Stimulated activated memory B cell treated with anti-CD40 and anti-IgM and Interleukin-4, amounts not matched to agents 10 μg/mL and 1 μg/mL and 100 μg/mL, for 72 hours (primary cell): ENCODE measurements at places on chromosomes 7 and 10.
A peak's percentile ranks its signal among the peaks of the same experiment; 100 is the strongest.

DNA sequence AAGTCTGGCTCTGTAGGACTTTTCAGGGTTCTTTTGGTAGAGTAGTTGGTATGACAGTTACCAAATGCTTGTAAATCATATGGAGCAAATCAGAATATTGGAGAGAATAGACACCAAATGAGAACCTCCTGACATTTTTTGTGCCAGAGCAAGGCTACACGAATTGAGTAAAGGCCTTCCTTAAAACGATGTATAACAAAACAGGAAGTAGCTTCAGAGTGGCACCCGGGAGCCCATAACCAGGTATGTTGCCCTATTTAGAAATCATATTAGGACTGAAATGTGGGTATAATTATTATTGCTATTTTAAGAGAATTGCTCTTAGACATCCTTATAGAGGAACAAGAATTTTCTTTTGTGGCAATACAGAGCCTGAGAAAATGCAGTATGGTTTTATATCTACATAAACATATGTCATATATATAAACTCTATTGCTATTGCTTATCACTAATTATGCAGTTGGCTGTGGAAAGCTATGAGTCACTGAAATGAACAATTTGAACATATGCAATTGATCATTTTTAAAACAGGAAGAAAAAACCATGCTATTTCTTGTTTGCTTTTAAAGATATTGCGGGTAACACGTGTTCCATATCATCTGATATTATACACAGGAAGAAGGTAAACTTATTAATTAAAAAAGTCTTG is 197.4 kb upstream of the MTPN start:
- no peak for ATAC-seq

DNA sequence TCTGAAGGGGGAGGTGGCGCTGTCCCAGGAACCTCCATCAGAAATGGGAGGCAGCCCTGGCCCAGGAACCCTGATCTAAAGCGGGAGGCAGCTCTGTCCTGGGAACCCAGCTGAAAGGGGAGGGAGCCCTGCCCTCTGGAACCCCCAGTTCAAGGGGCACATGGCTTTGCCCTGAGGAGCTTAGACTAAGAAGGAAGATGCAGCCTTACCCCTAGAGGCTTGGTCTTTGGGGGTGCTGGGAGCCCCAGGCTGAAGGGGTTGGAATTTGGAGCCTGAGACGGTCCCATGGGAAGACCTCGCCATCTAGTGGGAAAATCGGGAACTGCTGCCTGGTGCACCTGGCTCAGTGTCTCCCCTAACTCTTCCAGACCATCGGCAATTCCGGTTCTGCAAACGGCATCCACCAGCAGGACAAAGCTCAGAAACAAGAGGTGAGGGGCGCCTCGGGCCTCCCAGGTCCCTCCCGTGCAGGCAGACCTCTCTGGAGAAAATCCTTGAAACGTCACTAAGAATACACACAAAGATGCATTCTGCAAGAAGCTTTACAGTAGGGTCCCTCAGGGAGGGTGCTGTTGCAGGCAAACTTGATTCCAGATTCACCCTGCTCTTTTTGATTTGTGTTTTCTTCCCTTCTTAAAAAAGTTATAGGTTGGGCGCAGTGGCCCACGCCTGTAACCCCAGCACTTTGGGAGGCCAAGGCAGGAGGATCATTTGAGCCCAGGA is 52.4 kb upstream of the GTF2IRD1 start:
- peak; percentile 60 for ATAC-seq

- no peak for ATAC-seq
These were observed 57.3 kb downstream of the MAPK8 start for GRCh38 chr10:48363617-48364355.

DNA sequence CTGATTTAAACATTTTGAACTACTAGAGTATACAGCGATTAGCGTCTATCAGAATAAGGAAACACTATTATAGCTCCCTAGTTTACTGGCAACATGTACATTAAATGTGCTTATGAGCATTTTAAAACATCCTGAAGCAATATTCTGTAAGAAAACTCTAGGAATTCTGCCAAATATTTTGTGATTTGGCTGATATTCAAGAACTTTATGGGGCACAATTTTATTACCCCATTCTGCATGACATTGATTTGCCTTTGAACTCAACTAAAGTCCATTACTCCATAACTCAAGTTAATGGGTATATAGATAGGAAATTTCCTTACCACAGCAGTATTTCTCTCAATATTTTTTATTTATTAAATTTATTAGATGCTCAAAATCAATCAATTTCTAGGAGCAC is 369.9 kb upstream of the KCND2 start:
- ATAC-seq: no peak

DNA sequence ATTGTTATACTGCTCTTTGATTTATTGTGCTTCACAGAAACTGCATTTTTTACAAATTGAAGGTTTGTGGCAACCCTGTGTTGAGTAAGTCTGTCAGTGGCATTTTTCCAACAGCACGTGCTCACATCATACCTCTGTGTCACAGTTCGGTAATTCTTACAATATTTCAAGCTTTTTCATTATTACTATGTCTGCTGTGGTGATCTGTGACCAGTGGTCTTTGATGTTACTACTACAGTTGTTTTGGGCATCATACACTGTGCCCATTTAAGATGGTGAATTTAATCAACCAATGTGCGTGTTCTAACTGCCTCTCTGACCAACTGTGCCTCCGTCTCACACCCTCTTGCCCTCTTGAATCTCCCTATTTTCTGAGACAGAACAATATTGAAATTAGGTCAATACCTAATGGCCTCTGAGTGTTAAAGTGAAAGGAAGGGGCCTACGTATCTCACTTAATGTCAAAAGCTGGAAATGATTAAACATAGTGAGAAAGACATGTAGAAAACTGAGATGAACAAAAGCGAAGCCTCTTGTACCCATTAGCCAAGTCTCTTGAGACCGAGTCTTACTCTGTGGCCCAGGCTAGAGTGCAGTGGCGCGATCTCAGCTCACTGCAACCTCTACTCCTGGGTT is 20.2 kb upstream of the ASL start:
- ATAC-seq: peak; percentile 66

GRCh38 chr7:99194301-99194700 is 13.6 kb downstream of the KPNA7 start:
- ATAC-seq: no peak

DNA sequence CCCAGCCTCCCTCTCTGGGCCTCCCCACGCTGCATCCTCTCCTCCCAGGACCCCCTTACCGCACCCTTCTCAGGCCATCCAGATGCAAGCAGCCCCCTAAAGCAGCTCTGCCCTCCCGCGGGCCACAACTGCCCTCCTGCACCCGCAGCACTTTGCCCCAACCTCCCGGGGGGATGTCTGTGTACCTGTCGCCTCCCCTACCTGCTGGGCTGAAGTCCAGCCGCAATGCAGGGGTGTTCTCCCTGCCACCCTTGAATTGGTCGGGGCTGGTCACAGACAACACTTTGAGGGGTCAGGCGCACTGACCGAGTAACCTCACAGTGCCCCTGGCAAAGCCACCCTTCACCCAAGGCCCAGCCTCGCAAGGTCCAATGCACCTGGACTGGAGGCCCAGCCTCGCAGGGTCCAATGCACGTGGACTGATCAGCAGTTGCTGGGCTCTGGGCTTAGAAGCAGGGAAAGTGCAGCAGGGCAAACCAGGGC is 8.3 kb upstream of the CALML5 start:
- ATAC-seq: peak; percentile 9

- no peak for ATAC-seq
These were observed 45.7 kb downstream of the VAX1 start for GRCh38 chr10:117092386-117092785.

- ATAC-seq: no peak
These were observed 64.7 kb upstream of the AOAH start for GRCh38 chr7:36788825-36789470.

GRCh38 chr7:44158873-44159631 is 17.9 kb upstream of the MYL7 start:
- ATAC-seq: no peak

DNA sequence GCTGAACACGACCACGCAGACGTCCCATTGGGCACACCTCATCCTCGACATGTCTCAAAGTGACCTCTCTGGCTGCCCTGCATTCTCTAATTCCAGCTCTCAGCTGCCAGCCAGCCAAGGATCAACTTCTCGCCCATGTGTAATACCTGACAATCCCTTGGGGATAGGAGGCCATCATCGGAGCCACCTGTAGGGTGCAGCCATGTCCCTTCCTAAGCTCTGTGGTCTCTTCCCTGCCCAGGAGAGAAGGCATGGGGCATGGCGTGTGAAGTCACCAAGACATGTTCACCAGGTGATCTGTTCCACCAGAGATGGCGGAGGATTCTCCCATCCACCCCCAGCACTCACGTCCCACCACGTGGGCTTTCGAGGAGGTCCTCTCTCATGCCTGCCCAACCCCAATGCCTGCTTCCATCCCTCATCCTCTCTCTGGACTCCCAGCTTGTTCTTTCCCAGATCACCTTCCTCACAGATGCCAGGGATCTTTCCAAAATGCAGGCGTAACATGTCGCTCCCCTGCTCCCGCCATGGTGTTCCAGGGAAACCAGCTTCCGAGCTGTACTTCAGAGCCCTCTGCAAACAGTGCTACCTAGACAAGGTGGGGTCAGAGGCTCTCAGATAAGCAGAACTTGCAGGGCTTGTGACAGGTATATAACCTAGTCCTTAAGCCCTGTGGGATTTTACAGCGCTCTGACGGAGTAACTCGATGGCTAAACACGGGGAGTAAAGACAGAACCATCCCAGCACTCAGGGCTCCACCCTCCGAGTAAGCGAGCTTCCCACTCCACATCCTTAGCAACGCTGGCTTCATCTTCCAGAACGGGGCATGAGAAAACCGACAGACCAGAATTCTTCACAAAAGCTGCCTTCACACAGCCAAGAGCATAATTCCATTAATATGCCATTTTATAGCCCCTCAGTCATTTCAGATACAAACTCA is 41.1 kb downstream of the BRI3 start:
- no peak for ATAC-seq

DNA sequence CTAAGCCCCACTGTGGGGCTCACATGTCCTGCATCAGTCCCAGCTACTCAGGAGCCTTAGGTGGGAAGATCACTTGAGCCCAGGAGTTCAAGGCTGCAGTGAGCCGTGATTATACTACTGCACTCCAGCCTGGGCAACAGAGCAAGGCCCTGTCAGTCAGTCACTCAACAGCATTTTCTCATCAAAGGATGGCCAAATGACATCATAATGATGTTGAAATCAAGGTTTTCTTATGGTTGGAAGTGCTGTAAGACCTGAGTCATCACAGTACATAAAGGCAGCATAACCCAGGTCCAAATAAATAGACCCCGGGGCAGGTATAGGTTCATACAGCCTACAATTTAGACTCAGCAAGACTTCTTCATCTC is 341.1 kb downstream of the PARD3 start:
- no peak for ATAC-seq

DNA sequence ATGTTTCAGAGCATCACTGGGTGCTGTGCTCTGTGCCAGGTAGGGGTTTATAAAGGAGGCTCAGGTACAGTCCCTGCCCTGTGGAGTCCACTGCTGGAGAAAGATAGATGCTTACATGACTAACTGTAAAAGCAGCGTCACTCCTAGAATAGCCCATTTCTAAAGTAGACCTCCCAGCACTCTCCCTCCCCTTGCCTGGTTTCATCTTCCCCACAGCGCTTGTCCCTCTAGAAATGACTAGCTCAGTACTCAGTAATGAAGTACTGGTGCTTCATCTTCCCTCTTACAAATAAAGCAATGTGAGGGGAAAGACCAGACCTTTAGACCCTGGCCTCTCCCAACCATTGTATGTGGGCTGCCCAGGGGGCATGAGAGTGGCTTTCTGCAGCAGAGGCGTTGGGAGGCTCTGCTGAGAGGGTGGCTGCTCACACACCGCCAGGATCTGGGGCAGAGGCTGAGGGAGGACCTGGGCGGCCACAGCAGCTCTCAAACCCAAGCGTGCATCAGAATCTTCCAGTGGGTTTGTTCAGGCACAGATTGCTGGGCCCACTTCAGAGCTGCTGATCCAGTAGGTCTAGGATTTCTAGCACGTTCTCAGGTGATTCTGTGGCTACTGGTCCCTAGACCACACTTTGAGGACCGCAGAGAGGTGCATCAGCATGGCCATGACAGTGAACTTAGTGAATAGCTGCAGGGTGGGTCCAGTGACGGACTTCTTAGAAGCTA is 110.3 kb upstream of the ANLN start:
- peak; percentile 68 for ATAC-seq

- ATAC-seq: no peak
These were observed 21.1 kb downstream of the PON1 start for GRCh38 chr7:95303013-95303905.

- ATAC-seq: no peak
These were observed 79.5 kb upstream of the FAM20C start for GRCh38 chr7:112881-113280.

- peak; percentile 3 for ATAC-seq
These were observed 417.9 kb downstream of the RPS24 start for GRCh38 chr10:78451592-78451991.

DNA sequence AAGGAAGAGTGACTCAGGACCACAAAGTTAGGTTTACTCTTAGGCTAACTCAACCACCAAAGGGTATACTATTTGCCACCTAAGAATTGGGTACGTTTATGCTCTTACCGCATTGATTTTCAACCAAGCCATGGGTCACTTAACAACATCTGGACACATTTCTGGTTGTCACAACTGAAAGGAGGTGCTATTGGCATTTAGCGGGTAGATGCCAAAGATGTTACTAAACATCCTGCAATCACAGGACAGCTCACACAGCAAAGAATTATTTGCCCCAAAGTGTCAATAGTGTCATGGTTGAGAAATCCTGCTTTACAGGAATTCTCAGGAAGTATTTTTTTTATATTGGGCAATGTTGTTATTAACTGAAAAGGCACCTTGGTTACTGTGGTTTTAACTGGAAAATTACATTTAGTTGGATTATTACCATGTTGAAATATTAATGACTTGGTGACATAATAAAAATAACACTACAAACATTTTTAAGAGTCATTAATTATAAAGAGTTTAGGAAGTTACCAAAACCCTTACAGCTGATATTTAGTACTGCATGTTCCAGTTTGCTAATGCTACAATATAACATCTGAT is 185.0 kb upstream of the TMEM196 start:
- no peak for ATAC-seq

DNA sequence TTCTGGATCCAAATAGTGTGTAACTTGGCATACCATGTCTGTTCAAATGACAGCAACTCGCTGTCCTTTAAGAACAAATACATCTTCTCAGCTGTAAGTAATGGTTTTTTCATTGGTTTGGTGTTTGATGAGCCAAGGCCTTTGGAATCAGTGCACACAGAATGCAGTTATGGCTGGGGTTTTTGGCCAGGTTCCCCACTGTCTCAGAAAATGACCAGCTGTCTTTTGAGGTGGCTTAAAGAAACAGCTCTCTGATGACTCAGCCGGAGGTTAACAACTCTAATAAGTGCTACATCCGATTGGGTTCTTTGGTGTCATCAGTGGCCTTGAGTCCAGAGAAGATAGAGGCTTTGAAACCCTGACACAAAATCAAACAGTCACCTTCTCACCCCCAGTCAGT is 688.4 kb downstream of the REEP3 start:
- no peak for ATAC-seq

DNA sequence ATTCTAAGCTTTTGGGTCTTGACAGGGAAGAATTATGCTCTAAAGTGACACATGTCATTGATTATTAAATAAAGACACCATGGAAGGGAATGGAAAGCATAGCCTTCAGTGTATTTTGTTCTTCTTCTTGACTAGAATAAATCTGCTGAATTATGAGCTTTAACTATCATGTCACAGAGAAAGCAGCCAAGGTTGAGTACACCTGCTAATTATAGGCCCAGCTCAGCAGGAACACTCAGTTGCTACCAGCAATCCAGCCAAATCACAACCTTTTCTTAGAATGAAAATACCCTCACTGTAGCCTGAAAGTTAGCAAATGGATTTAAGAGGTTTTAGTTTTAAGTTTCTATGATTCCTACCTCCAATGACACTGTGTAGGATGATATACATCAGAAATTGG is 225.3 kb upstream of the RHOBTB1 start:
- ATAC-seq: no peak

- ATAC-seq: no peak
These were observed 245.2 kb downstream of the TNS3 start for GRCh38 chr7:47336472-47337425.
